ENCODE measurements at places on chromosomes 16 and 17. TPM values are rescaled to one million over a fixed set of nuclear protein-coding genes. Genes with fewer than 3 reads are reported as not detected.

DNA sequence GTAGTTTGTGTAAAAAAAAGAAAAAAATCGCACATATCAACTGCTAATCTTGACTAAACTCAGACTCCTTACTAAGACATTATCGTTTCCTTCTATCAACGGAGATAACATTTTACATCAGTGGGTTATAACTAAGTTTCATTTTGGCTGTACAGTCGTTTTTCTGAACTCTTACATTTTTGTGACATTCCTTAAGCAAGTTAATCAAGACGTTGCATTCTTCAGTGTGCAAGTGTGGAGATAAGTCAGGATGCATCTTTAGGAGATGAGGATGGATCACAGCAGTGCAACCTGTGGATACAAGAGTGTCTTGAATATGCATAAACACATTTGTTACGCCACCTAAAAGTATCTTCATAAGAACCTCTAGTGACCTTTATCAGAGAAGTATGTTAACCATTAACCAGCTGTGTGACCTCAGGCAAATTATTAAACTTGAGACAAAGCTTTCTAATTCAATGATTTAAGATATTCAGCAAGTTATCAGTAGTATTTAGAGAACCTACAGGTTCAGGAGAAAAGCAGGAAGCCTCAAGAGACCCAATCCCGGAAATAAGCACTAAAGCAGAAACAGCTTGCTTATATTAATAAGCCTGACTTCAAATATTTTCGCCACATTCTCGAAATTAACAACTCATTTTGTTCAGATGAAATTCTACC is 9.4 kb downstream of the CMC2 start:
- peaks cover 9% of the 10 kb centered on the region for H3K4me1 ChIP-seq
- peak overlapping the region; percentile 85 for H3K27ac ChIP-seq
- DNase-seq, result peak; percentile 67
- H3K27me3 ChIP-seq, result no peaks in the 10 kb centered on the region
- peaks cover 2% of the 10 kb centered on the region for H3K36me3 ChIP-seq

- H3K27me3 ChIP-seq, result no peaks in the 10 kb centered on the region
- H3K36me3 ChIP-seq, result peaks cover 32% of the 10 kb centered on the region
- no peak for DNase-seq
- peaks cover 14% of the 10 kb centered on the region for H3K4me1 ChIP-seq
These were observed 4.8 kb downstream of the CD2BP2 start for GRCh38 chr16:30350134-30350871.

DNA sequence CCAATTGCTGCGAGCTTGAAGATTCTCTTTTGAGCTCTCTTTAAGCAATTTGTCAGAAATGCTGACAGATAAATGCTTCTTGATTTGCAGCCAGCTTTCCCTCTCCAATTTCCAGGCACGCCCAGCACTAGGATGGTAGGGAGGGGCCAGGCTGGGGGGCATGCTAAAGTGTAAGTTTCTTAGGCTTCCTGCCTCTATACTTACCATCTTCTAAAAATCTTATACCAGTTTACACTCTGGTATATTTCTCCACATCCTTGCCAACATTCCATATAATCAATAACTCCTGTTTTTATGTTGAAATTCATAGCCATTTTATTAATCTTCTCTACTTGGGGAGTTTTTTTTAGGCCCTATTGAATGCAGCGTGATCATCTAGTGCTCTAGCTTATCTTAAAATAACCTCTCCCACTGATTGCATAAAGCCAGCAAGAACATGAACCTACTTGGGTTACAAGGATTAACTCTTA is 17.5 kb downstream of the ACSF2 start:
- no peaks in the 10 kb centered on the region for H3K36me3 ChIP-seq
- H3K4me3 ChIP-seq, result no peak overlapping the region
- no peak for DNase-seq

DNA sequence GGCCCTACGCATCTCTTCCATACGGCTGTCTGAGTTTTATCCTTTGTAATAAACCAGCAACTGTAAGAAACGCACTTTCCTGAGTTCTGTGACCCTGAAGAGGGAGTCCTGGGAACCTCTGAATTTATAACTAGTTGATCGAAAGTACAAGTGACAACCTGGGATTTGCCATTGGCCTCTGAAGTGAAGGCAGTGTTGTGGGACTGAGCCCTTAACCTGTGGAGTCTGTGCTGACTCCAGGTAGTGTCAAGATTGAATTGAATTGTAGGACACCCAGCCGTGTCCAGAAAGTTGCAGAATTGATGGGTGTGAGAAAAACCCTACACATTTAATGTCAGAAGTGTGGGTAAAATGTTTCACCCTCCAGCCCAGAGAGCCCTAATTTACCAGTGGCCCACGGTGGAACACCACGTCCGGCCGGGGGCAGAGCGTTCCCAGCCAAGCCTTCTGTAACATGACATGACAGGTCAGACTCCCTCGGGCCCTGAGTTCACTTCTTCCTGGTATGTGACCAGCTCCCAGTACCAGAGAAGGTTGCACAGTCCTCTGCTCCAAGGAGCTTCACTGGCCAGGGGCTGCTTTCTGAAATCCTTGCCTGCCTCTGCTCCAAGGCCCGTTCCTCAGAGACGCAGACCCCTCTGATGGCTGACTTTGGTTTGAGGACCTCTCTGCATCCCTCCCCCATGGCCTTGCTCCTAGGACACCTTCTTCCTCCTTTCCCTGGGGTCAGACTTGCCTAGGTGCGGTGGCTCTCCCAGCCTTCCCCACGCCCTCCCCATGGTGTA is 1.5 kb downstream of the GAA start:
- H3K27me3 ChIP-seq, result no peaks in the 10 kb centered on the region
- no peak overlapping the region for H3K4me3 ChIP-seq
- H3K4me1 ChIP-seq, result peaks cover 19% of the 10 kb centered on the region

DNA sequence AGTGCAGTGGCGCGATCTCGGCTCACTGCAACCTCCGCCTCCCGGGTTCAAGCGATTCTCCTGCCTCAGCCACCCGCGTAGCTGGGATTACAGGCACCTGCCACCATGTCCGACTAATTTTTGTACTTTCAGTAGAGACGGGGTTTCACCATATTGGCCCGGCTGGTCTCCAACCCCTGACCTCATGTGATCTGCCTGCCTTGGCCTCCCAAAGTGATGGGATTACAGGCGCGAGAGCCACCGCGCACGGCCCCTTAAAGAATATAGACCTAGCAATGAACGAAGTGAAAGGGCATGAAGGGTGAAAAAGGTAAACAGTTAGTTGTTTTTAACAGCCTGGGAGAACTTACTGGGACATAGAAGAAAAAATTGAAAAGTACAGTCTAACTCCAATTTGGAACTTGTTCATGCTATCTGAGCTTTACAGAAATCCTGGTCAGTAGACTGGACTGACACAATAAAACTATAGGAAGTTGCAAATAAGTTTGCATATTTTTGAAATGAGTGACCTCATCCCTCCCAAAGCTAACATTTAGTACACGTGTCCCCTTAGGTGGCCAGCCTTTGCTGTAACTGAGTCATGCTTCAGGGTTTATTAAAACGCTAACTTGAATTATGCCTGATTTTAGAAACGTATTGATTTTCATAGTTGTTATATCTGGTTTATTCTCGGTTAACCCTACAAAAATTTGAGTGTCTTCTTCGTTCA is 1.8 kb downstream of the COG1 start:
- peaks cover 36% of the 10 kb centered on the region for H3K36me3 ChIP-seq
- peaks cover 17% of the 10 kb centered on the region for H3K4me1 ChIP-seq
- no peak overlapping the region for H3K4me3 ChIP-seq
- H3K27me3 ChIP-seq, result no peaks in the 10 kb centered on the region
- no peak for DNase-seq

GRCh38 chr17:17042384-17042736 is at the start of gene MPRIP:
Gene MPRIP, plus strand, starts transcription at chr17:17042457. Its CDS starts 392 bp downstream, at chr17:17042849.
- H3K27ac ChIP-seq, result no peak within 1 kb of the TSS
- no peaks in the 10 kb centered on the region for H3K27me3 ChIP-seq
- no peak for DNase-seq
- H3K4me3 ChIP-seq, result peak within 1 kb of the TSS; percentile 90

GRCh38 chr16:47787696-47788095 is 326.6 kb downstream of the PHKB start:
- no peaks in the 10 kb centered on the region for H3K4me1 ChIP-seq
- H3K27me3 ChIP-seq, result peaks cover 4% of the 10 kb centered on the region
- no peak for DNase-seq
- no peak overlapping the region for H3K4me3 ChIP-seq
- no peaks in the 10 kb centered on the region for H3K36me3 ChIP-seq
- no peak overlapping the region for H3K27ac ChIP-seq

DNA sequence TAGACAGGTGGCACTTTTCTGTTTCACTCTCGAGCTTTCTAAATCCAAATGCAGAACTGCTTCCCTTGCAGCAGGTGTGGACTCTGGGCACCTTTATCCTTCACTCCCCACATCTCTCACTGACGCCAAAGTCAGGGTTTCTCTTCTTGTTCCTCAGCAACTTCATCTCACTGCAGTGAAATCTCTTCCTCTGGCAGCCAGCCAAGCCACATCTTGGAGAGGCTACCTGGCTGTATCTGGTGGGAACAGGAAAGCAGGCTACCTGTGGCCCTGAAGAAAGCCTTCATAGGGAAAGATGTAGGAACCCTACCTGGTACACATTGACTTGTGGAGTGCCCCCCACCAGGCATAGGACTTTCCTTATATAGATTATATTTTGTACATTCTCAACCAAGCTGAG is 159.1 kb downstream of the UTP18 start:
- DNase-seq, result no peak
- H3K4me3 ChIP-seq, result no peak overlapping the region
- H3K27ac ChIP-seq, result no peak overlapping the region
- H3K27me3 ChIP-seq, result no peaks in the 10 kb centered on the region
- H3K36me3 ChIP-seq, result no peaks in the 10 kb centered on the region

GRCh38 chr17:79905832-79906231 is 66.6 kb upstream of the CBX4 start:
- peaks cover 3% of the 10 kb centered on the region for H3K27me3 ChIP-seq
- H3K36me3 ChIP-seq, result no peaks in the 10 kb centered on the region

GRCh38 chr17:9912121-9913099 is 7.3 kb upstream of the RCVRN start:
- no peak overlapping the region for H3K4me3 ChIP-seq
- no peaks in the 10 kb centered on the region for H3K36me3 ChIP-seq

- H3K27me3 ChIP-seq, result no peaks in the 10 kb centered on the region
- no peaks in the 10 kb centered on the region for H3K36me3 ChIP-seq
- no peaks in the 10 kb centered on the region for H3K4me1 ChIP-seq
- H3K4me3 ChIP-seq, result no peak overlapping the region
These were observed 12.4 kb upstream of the SRCIN1 start for GRCh38 chr17:38617967-38618760.

- no peaks in the 10 kb centered on the region for H3K4me1 ChIP-seq
- no peak overlapping the region for H3K27ac ChIP-seq
- H3K36me3 ChIP-seq, result no peaks in the 10 kb centered on the region
- DNase-seq, result peak; percentile 32
These were observed 6.3 kb upstream of the USP31 start for GRCh38 chr16:23155445-23156049.

DNA sequence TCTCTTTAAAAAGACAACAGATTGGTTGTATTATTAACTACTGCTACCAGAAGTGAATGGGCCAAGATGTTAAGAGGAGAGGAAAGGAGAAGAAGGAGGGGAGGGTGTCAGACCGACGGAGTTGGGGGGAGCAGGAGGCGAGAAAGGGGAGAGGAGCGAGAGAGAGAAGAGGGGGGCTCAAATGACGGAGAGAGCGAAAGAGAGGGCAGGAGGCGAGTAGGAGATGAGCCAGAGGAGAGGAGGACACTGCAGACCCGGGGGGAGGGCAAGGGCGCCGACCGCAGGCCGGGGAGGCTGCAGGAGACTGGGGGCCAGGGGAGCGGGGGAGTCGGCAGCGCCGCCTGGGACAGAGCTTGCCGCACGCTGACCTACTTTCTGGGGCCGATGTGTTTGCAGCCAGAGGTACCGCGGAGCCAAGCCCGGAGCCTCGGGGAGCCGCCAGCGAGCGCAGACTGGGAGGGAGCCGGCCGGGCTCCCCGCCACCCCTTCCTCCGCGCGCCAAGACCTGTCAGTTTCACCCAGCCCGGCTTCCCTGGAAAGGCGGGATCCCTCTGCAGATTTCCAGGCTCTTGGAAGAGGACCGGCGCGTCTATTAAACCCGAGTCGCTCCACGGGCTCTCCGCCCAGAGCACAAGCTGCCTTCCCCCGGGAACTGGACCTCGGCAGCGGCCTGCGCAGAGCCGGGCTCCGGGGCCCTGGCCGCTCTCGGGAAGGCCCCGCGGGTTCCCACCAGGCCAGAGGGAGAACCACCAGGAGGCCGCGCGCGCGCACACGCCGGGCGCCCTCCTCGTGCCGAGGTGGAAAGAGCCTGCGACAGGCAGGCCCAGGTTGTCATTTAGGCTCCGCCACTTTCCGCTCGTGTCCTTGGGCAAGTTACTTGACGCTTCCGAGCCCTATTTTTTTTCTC is 74.6 kb downstream of the CMC2 start:
- H3K36me3 ChIP-seq, result no peaks in the 10 kb centered on the region
- no peak overlapping the region for H3K4me3 ChIP-seq
- H3K4me1 ChIP-seq, result peaks cover 13% of the 10 kb centered on the region
- H3K27ac ChIP-seq, result no peak overlapping the region
- DNase-seq, result no peak

DNA sequence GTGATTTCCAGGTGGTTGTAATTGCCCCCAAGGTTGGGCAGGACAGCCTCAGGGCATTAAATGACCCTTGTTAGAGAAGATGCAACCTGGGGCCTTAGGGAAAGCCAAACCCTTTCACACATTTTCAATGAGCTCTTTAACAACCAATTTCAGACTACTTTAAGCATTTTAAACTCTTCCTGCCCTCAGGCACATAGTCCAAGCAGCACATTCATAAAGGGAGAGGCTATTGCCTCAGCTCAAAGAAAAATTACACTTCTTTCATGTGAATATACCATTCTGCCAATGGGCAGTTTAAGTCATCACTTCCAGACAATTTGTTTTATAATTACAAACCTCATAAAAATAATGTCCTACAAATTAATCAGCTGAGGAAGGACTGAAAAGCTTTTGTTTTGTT is 544.5 kb downstream of the NPIPA7 start:
- H3K4me3 ChIP-seq, result no peak overlapping the region
- no peaks in the 10 kb centered on the region for H3K36me3 ChIP-seq
- no peaks in the 10 kb centered on the region for H3K4me1 ChIP-seq

GRCh38 chr17:65265276-65265675 is 128.1 kb downstream of the RGS9 start:
- no peak overlapping the region for H3K4me3 ChIP-seq
- H3K27ac ChIP-seq, result no peak overlapping the region
- H3K36me3 ChIP-seq, result no peaks in the 10 kb centered on the region
- H3K27me3 ChIP-seq, result no peaks in the 10 kb centered on the region
- H3K4me1 ChIP-seq, result no peaks in the 10 kb centered on the region
- DNase-seq, result no peak

GRCh38 chr17:2697611-2698162 is 13.9 kb downstream of the CLUH start:
- no peak for DNase-seq
- peaks cover 21% of the 10 kb centered on the region for H3K36me3 ChIP-seq
- no peak overlapping the region for H3K27ac ChIP-seq
- H3K27me3 ChIP-seq, result no peaks in the 10 kb centered on the region
- no peak overlapping the region for H3K4me3 ChIP-seq

GRCh38 chr16:56373003-56373402 is 52.3 kb downstream of the AMFR start:
- H3K4me1 ChIP-seq, result peaks cover 4% of the 10 kb centered on the region

GRCh38 chr16:381012-381788 is 578 bp downstream of the PGAP6 start:
- H3K27ac ChIP-seq, result peak overlapping the region; percentile 60
- no peak for DNase-seq
- peaks cover 5% of the 10 kb centered on the region for H3K36me3 ChIP-seq
- no peaks in the 10 kb centered on the region for H3K27me3 ChIP-seq

- no peak overlapping the region for H3K4me3 ChIP-seq
- H3K4me1 ChIP-seq, result no peaks in the 10 kb centered on the region
- H3K27ac ChIP-seq, result no peak overlapping the region
- no peaks in the 10 kb centered on the region for H3K27me3 ChIP-seq
- H3K36me3 ChIP-seq, result peaks cover 88% of the 10 kb centered on the region
These were observed 56.9 kb upstream of the TRAP1 start for GRCh38 chr16:3774156-3774767.

FSCN2 gene
- polyA plus RNA-seq, result 0.17 TPM

SULT1A2 gene
- not detected for polyA plus RNA-seq

GNG13 gene
- not detected for polyA plus RNA-seq

KRTAP17-1 gene
- not detected for polyA plus RNA-seq

NEURL4 gene
- polyA plus RNA-seq, result 1.1 TPM
